Ecto neural progenitor cell (in vitro differentiated cells): ENCODE measurements at places on chromosomes 7 and 10.

DNA sequence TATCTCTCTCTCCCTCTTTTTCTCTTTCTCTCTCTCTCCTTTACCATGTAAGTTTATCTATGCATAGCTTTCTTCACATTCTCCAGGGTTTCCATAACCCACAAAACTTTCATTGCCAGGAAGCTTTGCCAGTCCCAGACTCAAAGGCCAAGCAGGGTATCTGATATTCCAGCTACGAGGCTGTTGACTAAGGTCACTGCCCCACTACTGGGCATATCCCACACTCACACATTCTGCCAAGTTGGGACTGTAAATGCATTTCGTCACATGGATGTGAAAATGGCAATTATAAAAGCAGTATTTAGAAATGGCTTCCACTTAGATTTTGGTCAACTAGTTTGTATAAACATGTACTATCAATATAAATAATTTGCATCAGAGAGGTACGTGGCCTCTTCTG is 43.3 kb upstream of the SEPTIN7 start:
- DNase-seq, result no peak

- DNase-seq, result peak; percentile 75
These were observed 16.9 kb upstream of the GPR146 start for GRCh38 chr7:1027242-1028043.

DNA sequence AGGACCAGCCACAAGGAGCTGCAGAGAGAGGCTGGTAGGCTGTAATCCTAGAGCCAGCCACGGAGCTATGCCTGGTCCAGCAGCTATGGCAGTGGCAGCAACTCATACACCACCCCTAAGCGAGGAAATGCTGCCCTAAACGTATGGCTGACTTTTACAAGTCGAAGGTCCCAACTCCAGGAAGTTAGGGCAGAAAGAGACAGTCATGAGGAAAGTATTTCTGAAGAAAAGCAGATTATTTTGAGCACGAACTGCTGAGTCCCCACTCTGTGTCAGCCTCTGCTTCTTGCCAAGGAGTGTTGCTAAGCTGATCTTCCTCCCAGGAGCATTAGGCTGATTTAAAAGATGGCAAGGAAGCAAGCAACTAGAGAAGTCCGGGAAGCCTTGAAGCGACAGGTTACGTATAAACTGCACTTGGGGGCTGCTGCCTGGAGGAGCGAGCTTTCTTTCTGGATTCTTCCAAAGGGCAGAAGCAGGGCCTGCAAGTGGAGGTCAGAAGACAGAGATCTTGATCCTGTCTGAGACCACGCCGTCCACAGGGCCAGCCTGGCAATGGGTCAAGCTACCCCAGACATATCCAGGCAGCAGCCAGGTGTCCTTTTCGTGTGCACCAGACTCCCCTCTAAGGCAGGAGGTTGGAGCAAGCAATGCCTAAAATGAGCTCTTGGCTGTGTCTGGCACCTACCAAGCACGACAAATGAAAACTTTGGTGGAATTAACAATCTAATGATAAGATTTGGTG is 39.4 kb downstream of the PLXNA4 start:
- DNase-seq, result no peak

GRCh38 chr10:5658871-5659618 is 7.3 kb downstream of the ASB13 start:
- DNase-seq, result peak; percentile 59

- DNase-seq, result no peak
These were observed 107.1 kb upstream of the HABP2 start for GRCh38 chr10:113445736-113446135.

DNA sequence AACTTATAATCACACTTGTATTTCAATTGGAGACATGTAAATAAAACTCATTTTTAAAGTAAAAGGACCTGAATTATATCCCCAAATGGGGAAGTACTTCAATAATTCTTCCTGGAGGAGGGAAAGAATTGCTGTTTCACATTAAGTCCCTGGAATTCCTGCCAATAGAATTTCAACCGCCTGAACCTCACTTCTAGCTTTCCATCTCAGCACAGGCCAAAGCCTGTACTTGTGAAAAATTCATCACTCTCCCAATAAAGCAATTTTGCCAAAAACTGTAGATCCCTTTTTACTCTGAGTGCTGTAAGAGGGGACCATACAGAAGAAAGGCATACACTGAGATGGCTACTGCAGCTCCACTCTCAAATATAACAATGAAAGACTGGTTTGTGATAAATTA is 54.8 kb downstream of the CADPS2 start:
- DNase-seq, result no peak

DNA sequence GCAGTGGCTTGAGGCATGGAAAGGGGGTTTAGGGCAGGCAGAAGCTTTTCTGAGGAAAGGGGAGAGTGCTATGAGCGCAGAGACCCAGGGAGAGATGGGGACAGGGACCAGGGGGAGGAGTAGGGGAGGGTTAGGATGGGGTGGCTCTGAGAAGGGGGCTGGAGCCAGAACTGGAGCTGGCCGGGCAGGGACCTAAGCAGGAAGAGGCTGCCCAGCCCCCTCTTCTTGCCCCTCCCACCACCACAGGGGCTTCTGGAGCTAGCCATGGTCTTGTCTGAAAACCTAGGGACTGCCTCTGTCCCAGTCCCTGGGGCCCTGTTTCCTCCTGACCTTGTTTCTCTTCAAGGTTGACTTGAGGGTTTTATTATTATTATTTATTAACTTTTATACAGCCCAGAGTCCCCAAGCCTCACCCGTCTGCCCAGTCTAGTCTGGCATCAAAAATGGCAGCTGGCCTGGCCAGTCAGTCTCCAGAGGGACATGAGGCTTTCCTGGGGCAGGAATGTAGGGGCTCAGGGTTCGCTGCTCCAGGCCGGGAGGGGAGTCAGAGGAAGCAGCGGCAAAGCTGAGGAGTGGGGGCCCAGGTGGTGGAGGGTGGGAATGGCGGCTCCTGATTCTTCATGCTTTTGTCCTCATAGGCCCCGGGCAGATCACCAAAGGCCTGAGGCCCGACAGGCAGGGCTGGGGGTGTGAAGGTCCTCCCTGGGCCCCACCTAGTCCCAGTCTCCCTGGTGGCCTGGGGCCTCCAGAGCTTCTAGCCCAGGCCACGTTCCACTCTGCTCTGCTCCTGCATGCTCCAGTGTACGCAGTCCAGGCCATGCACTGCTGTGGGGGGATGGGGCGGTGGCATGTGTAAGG is 5.7 kb downstream of the TRIM8 start:
- no peak for DNase-seq

DNA sequence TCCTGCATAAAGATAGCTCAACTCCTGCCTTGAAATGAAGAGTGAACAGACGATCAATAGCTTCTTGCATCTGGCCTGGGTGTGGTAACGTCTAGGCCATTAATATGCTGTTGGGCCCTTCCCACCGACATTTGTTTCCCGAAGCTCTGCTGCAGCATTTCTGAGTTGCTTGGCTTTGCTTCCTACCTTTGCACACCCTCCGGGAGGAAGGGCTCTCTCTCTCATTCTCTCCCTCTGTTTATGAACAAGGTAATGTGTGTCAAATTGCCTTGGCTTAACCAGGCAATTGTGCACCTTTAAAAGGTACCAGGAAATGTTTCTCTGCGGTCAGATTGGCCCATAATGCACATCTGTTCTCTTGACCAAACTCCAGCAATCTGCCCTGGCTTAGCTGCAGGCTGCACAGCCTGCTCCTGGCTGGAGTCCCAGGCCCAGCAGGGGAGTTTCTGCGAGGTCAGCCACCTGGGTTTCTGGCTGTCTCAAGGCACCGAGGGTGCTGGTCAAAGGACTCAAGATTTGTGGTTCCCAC is 223.7 kb downstream of the SNX10 start:
- no peak for DNase-seq

GRCh38 chr10:78053211-78053868 is 19.7 kb downstream of the RPS24 start:
- no peak for DNase-seq

GRCh38 chr7:135939261-135939812 is 37.8 kb downstream of the MTPN start:
- DNase-seq, result no peak

DNA sequence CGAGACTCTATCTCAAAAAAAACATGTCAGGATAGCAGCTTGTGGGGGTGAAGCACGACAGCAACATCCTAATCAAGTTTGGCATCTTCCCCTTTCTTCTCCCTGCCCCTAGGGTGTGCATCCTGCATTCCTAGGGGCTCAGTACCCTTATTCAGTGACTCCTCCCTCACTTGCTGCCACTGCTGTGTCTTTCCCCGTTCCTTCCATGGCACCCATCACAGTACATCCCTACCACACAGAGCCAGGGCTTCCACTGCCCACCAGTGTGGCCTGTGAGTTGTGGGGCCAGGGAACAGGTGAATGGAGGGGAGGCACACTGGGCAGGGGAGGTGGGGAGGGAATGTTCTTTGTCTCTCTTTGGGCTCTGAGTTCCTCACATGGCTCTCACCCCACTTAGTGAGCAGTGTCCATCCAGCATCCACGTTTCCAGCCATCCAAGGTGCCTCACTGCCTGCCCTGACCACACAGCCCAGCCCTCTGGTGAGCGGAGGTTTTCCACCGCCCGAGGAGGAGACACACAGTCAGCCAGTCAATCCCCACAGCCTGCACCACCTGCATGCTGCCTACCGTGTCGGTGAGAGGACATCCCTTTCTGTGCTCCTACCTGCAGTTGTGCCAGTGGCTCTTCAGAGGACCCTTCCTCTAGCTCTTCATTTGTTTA is 11.4 kb downstream of the NDST2 start:
- DNase-seq, result no peak

GRCh38 chr7:16669581-16669980 is 23.6 kb downstream of the BZW2 start:
- no peak for DNase-seq

- no peak for DNase-seq
These were observed 316.6 kb downstream of the SNX13 start for GRCh38 chr7:17623546-17624185.

DNA sequence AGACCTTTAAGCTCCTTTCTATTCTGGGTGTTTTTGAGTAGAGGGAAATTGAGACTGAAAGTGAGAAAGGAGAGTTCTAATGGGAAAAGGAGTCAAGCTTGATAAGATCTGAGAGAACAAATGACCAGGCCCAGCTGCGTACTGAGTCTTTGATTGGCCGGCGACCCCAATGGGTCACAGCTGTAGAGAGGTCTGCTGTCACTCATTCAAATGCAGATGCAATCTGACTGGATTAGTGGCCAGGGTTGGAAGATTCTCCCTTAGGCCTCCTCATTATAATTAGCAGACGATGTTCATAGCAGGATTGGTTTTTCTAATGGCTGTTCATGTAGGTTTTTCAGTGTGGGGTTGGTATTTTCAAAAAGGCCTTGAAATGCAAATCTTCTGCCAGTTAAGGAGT is 127.2 kb upstream of the SLC25A13 start:
- no peak for DNase-seq

- DNase-seq, result no peak
These were observed 47.1 kb downstream of the ZNF680 start for GRCh38 chr7:64515781-64516180.

GRCh38 chr7:134016223-134016941 is 110.8 kb upstream of the LRGUK start:
- DNase-seq, result peak; percentile 53

DNA sequence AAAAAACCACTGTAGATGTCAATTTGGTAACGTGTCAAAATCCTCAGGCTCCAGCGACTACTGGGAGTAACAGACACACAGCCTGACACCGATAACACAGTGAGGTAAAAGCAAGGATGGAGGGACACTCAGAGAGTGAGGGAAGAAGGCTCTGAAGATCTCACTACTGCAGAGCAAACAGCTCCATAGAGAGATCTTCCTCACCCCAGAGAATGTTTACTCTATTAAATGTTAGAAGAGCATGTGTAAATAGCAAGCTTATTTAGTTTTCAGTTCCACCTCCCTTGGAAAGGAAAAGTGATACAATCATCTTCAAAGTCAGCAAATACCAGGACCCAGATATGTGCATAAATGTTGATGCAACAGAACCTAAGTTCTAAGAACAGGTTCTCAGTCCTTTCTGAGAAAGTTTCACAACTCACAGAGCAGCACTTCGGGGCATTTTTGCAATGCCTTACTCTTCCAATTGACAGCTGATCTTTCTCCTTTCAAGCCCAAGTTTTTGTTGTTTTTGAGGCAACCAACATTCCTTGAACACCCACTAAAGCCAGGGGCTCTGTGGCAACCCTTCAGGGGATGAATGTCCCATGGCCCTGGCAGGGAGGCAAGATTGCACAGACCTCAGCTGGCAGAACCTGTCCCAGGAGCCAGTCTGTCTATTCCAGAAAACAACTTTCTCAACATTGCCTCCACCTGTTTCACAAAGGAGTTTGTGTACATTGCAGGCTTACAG is 177.4 kb downstream of the SFMBT2 start:
- no peak for DNase-seq

DNA sequence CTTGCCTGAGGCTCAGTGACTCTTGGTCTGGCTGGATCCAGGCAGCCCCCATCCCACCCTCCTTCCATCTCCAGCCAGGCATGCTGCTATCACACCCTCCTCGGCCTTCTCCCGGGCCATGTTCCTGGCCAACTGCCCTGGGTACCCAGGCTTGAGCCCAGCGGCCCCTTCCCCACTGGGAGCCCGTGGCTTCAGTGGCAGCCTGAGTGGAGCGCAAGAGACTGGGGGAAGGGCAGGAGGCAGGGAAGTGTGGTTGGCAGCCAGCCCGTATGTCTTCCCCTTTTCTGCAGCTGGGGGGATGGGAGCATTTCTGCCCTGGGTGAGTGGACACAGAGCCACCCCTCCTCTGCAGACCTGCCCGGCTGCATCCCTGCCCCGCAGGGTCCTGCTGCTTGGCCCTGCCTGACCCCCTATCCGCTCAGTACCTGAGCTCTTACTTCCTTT is 148.5 kb downstream of the ARHGAP22 start:
- peak; percentile 40 for DNase-seq

DNA sequence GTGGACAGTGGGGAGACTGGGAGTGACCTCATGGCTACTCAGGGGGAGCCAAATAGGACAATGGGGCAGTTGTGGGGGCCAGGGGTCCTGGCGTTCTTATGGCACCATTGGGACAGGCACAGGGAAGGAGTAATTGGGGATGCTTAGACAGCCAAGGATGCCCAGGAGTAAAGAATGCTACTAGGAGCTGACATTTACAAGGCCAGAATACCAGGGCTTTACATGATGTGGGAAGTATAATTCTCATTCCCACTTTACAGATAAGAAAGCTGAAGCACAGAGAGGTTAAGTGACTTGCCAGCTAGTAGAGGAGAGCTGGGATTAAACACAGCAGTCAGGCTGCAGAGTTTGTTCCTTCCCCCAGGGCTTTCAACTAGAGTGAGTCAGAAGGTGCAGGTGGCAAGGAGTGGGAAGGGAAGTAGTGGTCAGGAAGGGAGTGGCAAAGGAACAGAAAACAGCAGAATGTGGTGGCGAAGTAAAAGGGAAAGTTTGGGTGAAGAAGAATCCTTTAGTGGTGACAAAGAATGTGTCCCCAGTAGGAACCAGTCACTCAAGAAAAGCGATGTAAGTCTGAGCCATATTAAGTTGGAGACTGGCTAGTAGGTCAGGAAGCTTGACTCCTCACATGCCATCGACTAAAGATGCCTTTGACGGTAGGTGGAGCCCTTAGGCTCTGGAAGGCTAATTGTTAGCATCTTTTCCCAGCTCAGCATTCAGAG is 32.8 kb downstream of the CPVL start:
- no peak for DNase-seq

GRCh38 chr7:7384228-7384627 is 151.4 kb downstream of the COL28A1 start:
- DNase-seq, result no peak

- DNase-seq, result no peak
These were observed 25.6 kb upstream of the ADGRA1 start for GRCh38 chr10:133062085-133062484.

- DNase-seq, result no peak
These were observed 131.3 kb upstream of the NPVF start for GRCh38 chr7:25359471-25360059.

GRCh38 chr10:124903111-124903510 is 38.8 kb upstream of the ZRANB1 start:
- no peak for DNase-seq

GRCh38 chr10:130220251-130221185 is 84.3 kb downstream of the GLRX3 start:
- no peak for DNase-seq
